ENCODE measurements at places on chromosomes 1 and 21.

GRCh38 chr1:65207317-65207716 is 59.3 kb downstream of the AK4 start:
- DNase-seq = no peak

GRCh38 chr1:55056632-55056992 is 17.3 kb downstream of the PCSK9 start:
- no peak for DNase-seq

DNA sequence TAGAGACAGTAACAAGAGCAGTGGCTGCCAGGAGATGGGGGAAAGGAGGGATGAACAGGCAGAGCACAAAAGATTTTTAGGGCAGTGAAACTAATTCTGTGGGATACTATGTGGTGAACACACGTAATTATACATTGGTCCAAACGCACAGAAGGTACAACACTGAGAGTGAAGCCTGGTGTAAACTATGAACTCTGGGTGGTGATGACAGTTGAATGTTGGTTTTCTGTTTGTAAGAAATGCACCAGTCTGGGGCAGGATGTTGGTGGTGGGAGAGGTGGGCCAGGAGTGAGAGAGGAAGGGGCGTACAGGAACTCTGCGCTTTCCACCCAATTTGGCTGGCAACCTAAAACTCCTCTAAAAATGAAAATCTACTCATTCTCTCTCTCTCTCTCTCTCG is 50.2 kb upstream of the TIAM1 start:
- DNase-seq = no peak

- no peak for DNase-seq
Observed at GRCh38 chr1:10578070-10578469, 103.3 kb downstream of the PEX14 start.

- no peak for DNase-seq
Observed at GRCh38 chr1:107935396-107936064, 29.4 kb downstream of the VAV3 start.

DNA sequence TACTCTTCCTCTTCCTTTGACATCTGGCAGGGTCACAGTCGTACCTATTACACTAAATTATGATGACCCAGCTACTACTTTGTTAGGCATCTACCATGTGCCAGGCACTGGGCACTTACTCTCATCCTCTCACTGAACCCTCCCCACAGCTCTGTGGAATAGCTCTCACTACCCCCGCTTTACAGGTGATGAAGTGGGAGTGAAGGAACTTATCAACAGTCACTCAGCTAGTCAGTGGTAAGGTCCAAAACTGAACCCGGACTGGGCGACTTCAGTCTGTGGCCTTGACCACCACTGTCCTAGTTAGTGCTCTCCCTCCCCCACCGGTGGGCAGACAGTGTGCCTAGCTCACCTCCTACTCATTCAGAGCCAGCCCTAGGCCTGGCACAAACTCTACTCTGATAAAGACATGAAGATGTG is 12.3 kb downstream of the ADGRB2 start:
- no peak for DNase-seq

- DNase-seq = no peak
Observed at GRCh38 chr1:18542351-18542750, 61.6 kb downstream of the KLHDC7A start.
